ENCODE measurements at places on chromosomes 12 and 14. TPM values are rescaled to one million over a fixed set of nuclear protein-coding genes. Genes with fewer than 3 reads are reported as not detected.

Gene SPSB2
- total RNA-seq = 2.2 TPM

Gene CLEC6A
- not detected for total RNA-seq

Gene FAM186B
- total RNA-seq = not detected

Gene CLEC2A
- not detected for total RNA-seq

Gene RPS6KA5
- total RNA-seq = 12.9 TPM

Gene IL26
- not detected for total RNA-seq

Gene MANSC4
- total RNA-seq = not detected

Gene SPIC
- total RNA-seq = not detected

Gene TBX5
- not detected for total RNA-seq

Gene RPGRIP1
- not detected for total RNA-seq

Gene NTF3
- total RNA-seq = not detected

Gene ADAMTS20
- not detected for total RNA-seq

Gene DAO
- total RNA-seq = not detected

Gene IL22
- total RNA-seq = not detected

Gene TCTN2
- 2.0 TPM for total RNA-seq

Gene AGAP2
- total RNA-seq = 22.4 TPM

Gene CLEC9A
- not detected for total RNA-seq

Gene MON2
- total RNA-seq = 29.0 TPM

Gene ATP6V1D
- 18.8 TPM for total RNA-seq

Gene YAF2
- 39.4 TPM for total RNA-seq

Gene RNF212B
- total RNA-seq = not detected

Gene A2M
- not detected for total RNA-seq

Gene PLEKHD1
- total RNA-seq = not detected

Gene GRIN2B
- total RNA-seq = not detected

Gene ADAM21
- total RNA-seq = 0.29 TPM

Gene PAH
- not detected for total RNA-seq

Gene SLC6A15
- not detected for total RNA-seq

Gene OTX2
- total RNA-seq = not detected

Gene PLEK2
- 1.0 TPM for total RNA-seq

Gene GPR68
- 11.9 TPM for total RNA-seq

Gene AMN1
- 4.1 TPM for total RNA-seq

Gene ART4
- not detected for total RNA-seq

Gene PRB2
- total RNA-seq = not detected

Gene EGLN3
- 3.5 TPM for total RNA-seq

Gene RHOJ
- total RNA-seq = not detected

All from activated CD8-positive, alpha-beta T cell treated with anti-CD3 and anti-CD28 coated beads for 36 hours (primary cell).